ENCODE measurements at places on chromosomes 16 and 17.

GRCh38 chr17:74763565-74764387, 12.4 kb downstream of the NAT9 start:
- no peak for DNase-seq

- no peak for DNase-seq
Observed at GRCh38 chr17:40675905-40676304, 10.9 kb upstream of the KRT222 start.

DNA sequence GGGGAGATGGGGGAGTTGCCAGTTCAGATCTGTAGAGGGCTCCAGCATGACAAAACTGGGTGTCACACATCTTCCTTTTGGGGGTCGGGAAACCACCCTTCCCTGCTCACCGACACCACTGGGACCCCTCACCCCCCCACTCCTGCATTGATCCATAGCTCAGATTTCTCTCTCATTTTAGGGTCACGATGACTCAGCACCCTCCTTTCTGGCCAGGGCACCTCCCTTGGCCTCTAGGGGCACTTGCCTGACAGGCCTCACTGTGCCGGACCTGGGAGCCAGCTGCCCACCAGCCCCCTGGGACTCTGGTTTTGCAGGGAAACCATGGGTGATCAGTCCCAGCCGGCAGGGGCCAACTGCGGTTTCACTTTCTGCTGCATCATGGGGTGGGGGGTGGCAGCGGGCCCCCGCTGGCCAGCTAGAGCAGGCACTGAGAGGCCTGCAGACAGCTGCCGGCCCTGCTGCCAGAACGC, 239.4 kb downstream of the MRTFB start:
- no peak for DNase-seq

DNA sequence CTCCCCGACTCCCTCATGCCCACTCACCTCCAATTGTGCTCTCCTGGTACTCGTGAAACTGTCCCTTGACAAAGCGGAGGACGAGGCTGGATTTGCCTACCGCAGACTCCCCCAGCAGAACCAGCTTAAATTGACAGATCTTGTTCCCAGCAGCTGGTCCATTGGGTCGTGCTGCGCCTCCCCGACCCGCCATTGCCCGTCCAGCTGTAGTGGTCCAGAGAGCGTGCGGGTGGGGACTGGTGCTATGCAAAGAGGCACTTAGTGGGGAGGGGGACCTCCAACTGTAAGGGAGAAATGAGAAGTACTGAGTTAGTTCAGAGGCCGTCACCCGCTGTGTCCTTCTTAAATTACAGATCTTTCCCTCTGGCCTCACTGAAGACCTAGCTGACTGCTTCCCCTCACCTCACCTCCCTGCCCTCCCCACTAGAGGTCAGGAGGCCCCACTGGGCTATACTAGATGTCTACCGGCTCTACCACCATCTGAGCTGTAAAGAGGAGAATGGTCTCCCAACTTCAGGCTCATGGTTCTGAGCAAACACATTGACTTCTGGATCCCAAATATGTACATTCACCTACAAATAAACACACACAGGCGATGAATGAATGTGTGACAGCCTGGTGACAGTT, 7.8 kb downstream of the HSPB9 start:
- no peak for DNase-seq

DNA sequence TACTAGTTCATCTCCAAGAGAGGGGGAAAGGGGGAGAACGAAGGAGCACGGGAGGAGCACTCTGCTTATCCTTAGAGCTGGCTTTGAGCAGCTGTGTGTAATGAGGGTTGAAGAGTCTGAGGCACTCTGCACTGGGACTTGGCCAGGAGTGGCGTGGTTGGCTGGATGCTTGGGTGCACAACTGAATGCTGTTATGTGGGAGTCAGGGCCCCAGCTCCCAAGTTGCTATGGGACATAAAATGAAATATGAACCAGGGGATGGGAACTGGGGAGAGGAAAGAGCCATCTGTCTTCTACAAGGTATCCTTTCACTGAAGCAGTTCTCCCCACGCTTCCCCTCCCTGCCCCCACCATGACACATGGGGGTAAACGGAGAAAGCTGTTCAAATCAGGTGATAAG, 105.9 kb upstream of the ANKFN1 start:
- DNase-seq: no peak

GRCh38 chr17:3511852-3512504, 36.2 kb downstream of the ASPA start:
- DNase-seq: no peak

All from RKO (cell line).